ENCODE measurements at places on chromosomes 3 and 15. TPM values are rescaled to one million over a fixed set of nuclear protein-coding genes. Genes with fewer than 3 reads are reported as not detected.

The NR2F2 gene
- total RNA-seq: not detected

The GOLGA8N gene
- 9.2 TPM for total RNA-seq

The CDV3 gene
- total RNA-seq: 196 TPM

The RNF111 gene
- 39.2 TPM for total RNA-seq

The MYH15 gene
- total RNA-seq: 0.21 TPM

The CRYGS gene
- 4.5 TPM for total RNA-seq

The CCNL1 gene
- 258 TPM for total RNA-seq

The ERICH6 gene
- total RNA-seq: 0.50 TPM

The MLF1 gene
- 0.79 TPM for total RNA-seq

DNA sequence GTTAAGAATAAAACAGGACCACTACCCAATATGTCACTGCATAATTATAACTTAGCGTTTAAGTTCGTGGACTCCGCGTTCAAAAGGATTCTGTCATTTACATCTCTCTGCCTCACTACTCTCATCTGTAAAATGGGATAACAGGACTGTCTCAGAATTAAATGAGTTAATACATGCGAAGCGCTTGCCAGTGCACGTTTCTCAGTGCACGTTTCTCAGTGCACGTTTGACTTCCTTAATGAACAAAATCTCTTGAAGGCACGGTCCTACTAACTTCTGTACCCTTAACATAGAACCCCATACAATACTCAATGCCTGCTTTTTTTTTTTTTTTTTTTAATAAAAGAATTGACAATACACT lies 499 bp downstream of the RABL3 start:
- H3K36me3 ChIP-seq: peaks cover 22% of the 10 kb centered on the region
- no peak for DNase-seq
- H3K4me3 ChIP-seq: peak overlapping the region; percentile 93
- H3K4me1 ChIP-seq: peaks cover 33% of the 10 kb centered on the region

DNA sequence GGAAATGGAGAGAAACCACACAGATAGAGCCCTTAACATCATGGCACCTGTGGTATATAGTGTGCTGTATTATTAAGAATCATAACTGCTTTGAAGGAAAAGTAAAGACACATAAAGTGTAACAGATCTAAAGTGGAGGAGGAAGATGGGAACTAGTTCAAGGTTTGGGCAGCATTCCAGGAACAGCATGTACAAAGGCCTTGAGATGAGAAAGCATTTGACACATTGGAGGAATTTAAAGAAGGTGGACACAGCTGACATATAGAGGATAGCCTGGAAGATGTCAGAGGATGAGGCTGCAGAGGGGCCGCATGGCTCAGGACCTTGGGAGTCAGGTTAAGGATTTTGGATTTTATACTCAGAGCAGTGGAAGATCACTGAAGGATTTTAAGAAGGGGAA lies 39.0 kb downstream of the LRTM1 start:
- H3K27ac ChIP-seq: no peak overlapping the region
- no peak overlapping the region for H3K4me3 ChIP-seq
- no peak for DNase-seq
- H3K36me3 ChIP-seq: no peaks in the 10 kb centered on the region
- H3K4me1 ChIP-seq: no peaks in the 10 kb centered on the region

- H3K36me3 ChIP-seq: peaks cover 5% of the 10 kb centered on the region
- peaks cover 15% of the 10 kb centered on the region for H3K27me3 ChIP-seq
- H3K4me1 ChIP-seq: peaks cover 2% of the 10 kb centered on the region
- no peak overlapping the region for H3K4me3 ChIP-seq
- H3K27ac ChIP-seq: no peak overlapping the region
These were observed 147.8 kb downstream of the LRRC28 start for GRCh38 chr15:99399061-99399460.

- no peaks in the 10 kb centered on the region for H3K4me1 ChIP-seq
- no peak for DNase-seq
- no peak overlapping the region for H3K27ac ChIP-seq
- H3K27me3 ChIP-seq: no peaks in the 10 kb centered on the region
These were observed 87.6 kb upstream of the MYZAP start for GRCh38 chr15:57503911-57504598.

GRCh38 chr3:14244521-14245247 lies 66.1 kb downstream of the LSM3 start:
- H3K36me3 ChIP-seq: no peaks in the 10 kb centered on the region
- H3K27me3 ChIP-seq: peaks cover 5% of the 10 kb centered on the region
- no peaks in the 10 kb centered on the region for H3K4me1 ChIP-seq
- DNase-seq: no peak
- no peak overlapping the region for H3K4me3 ChIP-seq

- H3K27me3 ChIP-seq: no peaks in the 10 kb centered on the region
- H3K27ac ChIP-seq: no peak overlapping the region
- H3K4me3 ChIP-seq: no peak overlapping the region
These were observed 462.8 kb upstream of the CBLB start for GRCh38 chr3:106331636-106332035.

DNA sequence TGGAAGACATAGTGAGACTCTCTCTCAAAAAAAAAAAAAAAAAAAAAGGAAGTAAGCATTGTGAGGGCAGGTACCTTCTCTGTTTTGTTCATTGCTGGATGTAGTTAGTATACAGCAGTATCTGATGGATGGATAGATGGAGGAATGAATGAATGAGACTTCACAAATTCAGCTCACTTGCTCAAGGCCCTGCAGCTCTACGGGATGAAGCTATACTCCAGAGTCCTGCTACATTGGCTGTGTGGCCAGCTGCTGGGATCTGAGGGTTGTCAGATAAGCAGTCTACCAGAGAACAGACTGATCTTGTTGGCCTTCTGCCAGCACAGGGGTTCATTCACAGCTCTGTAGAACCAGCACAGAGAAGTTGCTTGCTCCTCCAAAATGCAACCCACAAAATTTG lies 35.0 kb downstream of the MLH1 start:
- peaks cover 62% of the 10 kb centered on the region for H3K36me3 ChIP-seq
- no peak for DNase-seq
- H3K27ac ChIP-seq: no peak overlapping the region
- no peak overlapping the region for H3K4me3 ChIP-seq

DNA sequence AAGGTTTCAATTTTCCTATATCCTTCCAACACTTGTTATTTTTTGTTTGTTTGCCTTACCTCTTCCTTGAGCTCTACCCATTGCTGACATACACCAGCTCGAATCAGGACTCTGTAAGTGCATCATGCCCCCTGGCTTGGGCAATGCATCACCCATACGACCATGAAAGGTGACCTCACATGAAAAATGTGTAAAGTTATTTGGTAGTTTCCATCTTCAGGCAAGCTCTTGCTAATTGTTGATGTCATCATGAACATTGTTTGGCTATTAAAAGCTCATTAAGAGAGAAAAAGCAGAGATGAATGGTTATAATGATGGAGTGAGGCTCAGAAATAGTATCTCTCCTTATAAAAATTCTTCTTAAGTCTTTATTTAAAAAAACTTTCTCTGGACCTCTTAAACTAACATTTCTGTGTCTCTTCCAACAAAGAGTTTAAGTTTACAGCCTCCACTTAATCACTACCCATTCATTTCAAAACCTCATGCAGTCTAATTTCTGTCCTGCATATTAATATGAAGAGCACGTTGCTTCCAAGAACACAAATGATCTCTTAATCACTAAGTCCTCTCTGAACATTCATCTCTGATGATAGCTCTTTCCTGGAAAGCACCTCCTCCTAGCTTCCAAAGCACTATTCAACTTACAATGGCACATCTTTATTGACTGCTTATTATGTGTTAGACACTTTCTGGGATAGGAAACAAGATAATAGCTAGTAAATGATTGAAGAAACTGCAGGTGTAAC lies 236.3 kb downstream of the NFKBIZ start:
- peaks cover 19% of the 10 kb centered on the region for H3K4me1 ChIP-seq
- peaks cover 2% of the 10 kb centered on the region for H3K36me3 ChIP-seq
- no peak overlapping the region for H3K4me3 ChIP-seq
- DNase-seq: no peak

DNA sequence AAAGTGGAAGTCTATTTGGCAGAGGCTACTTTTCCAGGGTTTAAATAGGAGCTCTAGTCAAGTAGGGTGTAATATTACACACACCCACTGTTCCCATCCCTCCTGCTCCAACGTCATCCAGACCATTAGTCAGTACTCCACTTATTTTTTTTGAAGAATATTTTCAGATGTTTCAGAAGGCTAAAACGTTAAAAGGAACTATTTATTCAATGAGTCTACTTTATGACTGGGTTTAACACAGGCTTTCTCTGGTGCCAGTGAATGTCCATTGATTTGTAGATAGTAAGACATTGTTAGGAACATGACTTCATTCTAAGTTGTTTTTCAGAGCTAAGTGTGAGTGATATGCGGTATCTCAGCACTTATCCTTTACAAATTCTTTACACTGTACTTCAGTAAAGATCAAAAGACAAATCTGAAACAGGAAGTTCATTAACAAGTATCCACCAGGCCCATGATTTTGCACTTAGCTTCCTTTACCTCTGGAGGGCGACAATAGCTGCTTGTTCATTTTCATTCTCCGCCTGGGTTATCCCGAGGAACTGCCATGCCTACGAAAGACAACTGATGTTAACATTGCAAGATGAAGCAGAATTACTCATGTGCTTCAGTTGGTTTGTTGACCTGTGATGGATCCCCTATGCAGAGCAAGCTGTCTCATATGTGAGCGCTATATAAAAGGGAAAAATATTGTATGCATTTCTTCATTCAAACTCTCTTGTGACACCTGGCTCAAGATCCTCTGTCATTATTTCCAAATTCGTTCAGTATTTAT lies 158.7 kb downstream of the USP13 start:
- no peaks in the 10 kb centered on the region for H3K36me3 ChIP-seq
- H3K27ac ChIP-seq: no peak overlapping the region
- H3K4me1 ChIP-seq: peaks cover 4% of the 10 kb centered on the region

DNA sequence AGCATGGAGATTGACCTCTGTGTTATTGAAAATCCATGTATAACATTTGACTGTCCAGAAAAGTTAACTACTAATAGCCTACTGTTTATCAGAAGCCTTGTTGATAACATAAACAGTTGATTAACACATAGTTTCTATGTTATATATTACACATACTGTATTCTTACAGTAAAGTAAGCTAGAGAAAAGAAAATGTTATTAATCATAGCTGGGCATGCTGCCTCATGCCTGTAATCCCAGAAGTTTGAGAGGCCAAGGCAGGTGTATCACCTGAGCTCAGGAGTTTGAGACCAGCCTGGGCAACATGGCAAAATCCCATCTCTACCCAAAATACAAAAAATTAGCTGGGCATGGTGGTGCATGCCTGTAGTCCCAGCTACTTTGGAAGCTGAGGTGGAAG lies 163.3 kb downstream of the EPHA6 start:
- no peak overlapping the region for H3K27ac ChIP-seq
- no peak for DNase-seq
- H3K4me3 ChIP-seq: no peak overlapping the region

DNA sequence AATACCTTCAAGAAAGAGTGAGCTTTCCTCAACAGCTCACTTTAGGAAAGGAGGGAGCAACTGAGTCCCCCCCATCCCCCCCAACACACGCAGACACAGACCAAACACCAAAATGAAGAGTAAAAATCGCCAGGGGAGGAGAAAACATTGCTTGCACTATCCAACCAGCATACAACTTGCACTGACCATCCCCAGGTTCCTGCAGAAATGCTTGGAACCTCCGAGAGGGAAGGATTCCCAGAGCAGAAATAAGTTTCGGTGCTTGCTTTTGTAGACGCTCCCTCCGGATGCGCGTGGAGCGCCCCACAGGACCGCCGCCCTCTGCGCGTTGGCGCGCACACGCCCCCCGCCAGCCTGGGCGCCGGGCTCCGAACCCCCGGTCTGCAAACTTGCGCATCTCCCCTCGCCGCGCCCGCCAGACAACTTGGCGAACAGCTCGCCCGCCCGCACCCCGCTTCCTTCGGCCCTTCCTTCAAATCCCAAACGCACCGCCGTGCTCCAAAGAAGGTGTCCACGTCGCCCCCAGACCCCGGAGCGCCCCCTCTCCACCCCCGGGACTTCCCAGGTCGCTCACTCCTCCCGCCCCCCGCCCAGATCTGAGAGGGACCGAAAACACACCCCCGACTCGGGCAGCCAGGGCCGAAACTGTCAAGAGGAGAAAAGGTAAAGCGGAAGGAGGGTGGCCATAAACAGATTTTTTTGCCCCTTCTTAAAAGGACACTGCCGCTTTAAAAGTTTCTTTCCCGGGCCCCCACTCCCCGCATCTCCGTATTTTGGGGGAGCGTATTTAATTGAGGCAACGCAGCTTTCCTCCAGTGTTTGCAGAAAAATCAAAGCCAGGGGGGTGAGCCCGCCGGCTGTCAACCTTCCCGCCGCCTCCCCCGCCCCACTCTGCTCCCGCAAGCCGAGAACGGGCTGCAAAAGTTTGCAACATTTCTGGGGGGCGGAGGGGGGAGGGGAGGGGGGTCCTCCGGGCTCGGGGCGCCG lies 859 bp downstream of the RORA start:
- peaks cover 4% of the 10 kb centered on the region for H3K4me1 ChIP-seq
- H3K27me3 ChIP-seq: peaks cover 82% of the 10 kb centered on the region
- H3K27ac ChIP-seq: no peak overlapping the region

GRCh38 chr3:30332196-30333021 lies 274.0 kb upstream of the TGFBR2 start:
- no peaks in the 10 kb centered on the region for H3K36me3 ChIP-seq
- peaks cover 14% of the 10 kb centered on the region for H3K4me1 ChIP-seq
- no peak overlapping the region for H3K4me3 ChIP-seq
- H3K27me3 ChIP-seq: no peaks in the 10 kb centered on the region
- no peak for DNase-seq
- H3K27ac ChIP-seq: peak overlapping the region; percentile 69

GRCh38 chr15:72760590-72761260 lies 22.8 kb downstream of the ADPGK start:
- no peak overlapping the region for H3K27ac ChIP-seq
- H3K27me3 ChIP-seq: no peaks in the 10 kb centered on the region
- H3K36me3 ChIP-seq: peaks cover 69% of the 10 kb centered on the region
- no peak overlapping the region for H3K4me3 ChIP-seq

DNA sequence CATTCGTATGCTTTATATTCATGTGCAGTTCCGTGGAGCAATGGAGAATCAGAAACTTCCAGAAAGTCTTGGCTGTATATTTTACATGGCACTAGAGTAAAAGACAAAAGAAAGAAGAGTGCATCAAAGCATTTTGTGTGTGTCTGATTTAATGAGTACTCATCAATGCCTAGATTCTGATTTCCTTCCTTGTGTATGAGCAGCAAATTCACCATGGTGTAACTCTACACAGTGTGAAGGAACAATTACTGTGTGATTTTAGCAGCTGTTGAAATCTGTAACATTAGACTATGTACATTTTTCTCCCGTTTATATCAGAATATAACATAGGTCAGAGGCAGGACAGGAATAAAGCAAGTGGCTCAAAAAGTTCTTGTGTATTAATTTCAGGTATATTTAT lies 102.0 kb upstream of the TSC22D2 start:
- H3K4me1 ChIP-seq: no peaks in the 10 kb centered on the region
- H3K27me3 ChIP-seq: peaks cover 33% of the 10 kb centered on the region
- no peak overlapping the region for H3K27ac ChIP-seq
- DNase-seq: no peak

DNA sequence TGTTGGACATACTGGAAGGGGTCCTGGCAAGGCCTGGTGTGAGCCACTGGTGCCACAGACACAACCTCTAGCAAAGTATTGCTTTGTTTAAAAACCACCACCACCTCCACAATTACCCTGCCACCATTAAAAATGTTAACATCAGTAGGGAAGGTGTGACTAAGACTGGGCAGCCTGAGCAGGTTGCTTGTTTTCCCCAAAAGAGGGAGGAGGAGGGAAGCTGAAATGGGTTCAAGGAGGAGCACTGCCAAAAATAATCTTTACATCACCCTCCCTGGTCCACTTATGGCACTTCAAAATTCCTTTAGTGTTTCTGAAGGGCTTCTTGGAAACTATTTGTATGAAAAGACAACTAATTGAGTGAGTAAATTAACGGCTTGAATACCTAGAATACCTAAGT lies 99.8 kb upstream of the FGF7 start:
- no peaks in the 10 kb centered on the region for H3K27me3 ChIP-seq
- no peak for DNase-seq
- H3K27ac ChIP-seq: no peak overlapping the region
- no peak overlapping the region for H3K4me3 ChIP-seq

Data from activated CD4-positive, alpha-beta T cell treated with anti-CD3 and anti-CD28 coated beads, Interleukin-2, amount 10 ng/mL, durations not matched to agents 7 days and 5 days (primary cell).